Stimulated activated CD4-positive, alpha-beta T cell treated with anti-CD3 and anti-CD28 coated beads, Interleukin-15, amount 100 ng/mL, for 1 hour (primary cell): ENCODE measurements at places on chromosomes 7 and 10.

DNA sequence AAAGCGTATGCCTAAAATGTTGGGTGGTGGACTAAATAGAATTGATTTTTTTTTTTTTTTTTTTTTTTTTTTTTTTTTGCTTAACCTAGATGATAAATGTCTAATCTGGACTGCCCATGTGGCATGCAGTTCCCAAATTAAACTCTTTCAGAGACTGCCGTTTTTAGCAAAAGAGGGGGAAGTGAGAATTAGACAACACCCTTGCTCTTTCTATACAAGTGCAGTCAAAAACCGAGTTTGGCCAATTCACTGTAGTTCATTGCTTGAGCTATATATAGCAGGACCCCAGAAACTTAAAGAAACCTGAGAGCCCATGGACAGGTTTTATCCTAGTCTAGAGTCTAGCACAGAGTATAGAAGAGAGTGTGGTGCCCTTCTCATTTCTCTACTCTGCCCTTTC, 141.9 kb downstream of the GRM3 start:
- no peak for DNase-seq

DNA sequence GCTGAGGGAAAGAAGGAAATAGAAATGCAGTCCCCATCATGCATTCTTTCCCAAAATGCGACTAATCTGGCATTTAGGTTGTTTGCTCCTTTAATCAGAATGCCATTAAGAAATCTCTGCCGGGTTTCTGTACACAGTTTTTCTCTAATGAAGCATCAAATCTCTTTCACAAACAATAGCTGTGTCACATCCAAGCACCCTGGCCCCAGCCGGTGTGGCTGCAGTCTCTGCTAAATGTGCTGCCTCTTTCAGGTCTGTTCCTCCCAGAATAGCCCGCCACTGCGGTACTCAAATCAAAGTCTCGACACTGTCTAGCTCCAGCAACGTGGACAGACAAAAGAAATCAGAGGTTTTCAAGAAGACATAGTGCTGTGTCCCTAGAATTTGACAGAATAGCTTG, 343.8 kb downstream of the KCNMA1 start:
- DNase-seq, result no peak

GRCh38 chr7:11935905-11936304, 103.9 kb upstream of the THSD7A start:
- DNase-seq, result no peak

DNA sequence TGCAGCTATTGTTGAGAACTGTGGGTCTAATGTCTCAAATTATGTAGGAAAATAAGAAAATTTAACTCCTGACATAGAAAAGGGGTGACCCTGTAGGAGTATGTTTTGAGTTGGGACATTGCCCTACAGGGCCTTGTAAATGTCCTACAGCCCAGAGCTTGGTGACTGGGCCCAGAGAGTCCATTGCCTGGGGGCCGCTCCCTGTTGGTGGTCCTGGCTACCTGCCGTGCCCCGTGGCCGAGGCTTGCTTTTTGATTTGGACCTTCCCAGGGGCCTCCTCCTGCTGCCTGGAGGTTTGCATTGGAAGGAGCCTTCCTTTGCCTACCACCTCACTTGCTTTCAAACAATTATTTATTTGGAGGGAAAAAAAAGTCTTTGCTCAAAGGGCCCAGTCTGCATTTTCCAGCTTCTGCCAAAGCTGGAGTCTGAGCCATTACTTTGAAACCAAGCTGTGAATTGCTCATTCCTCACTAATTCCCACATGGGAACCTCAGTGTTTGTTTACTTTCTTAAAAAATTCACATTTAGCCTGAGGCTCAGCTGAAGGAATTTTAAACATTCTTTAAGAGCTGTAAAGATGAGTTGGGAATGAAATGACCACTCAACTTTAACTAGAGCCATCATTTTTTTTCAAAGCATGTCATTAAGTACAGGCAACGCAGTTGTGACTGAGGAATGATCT, 355.0 kb downstream of the GLRX3 start:
- DNase-seq, result no peak

GRCh38 chr7:140284062-140284461, 107.3 kb upstream of the KDM7A start:
- DNase-seq, result no peak

DNA sequence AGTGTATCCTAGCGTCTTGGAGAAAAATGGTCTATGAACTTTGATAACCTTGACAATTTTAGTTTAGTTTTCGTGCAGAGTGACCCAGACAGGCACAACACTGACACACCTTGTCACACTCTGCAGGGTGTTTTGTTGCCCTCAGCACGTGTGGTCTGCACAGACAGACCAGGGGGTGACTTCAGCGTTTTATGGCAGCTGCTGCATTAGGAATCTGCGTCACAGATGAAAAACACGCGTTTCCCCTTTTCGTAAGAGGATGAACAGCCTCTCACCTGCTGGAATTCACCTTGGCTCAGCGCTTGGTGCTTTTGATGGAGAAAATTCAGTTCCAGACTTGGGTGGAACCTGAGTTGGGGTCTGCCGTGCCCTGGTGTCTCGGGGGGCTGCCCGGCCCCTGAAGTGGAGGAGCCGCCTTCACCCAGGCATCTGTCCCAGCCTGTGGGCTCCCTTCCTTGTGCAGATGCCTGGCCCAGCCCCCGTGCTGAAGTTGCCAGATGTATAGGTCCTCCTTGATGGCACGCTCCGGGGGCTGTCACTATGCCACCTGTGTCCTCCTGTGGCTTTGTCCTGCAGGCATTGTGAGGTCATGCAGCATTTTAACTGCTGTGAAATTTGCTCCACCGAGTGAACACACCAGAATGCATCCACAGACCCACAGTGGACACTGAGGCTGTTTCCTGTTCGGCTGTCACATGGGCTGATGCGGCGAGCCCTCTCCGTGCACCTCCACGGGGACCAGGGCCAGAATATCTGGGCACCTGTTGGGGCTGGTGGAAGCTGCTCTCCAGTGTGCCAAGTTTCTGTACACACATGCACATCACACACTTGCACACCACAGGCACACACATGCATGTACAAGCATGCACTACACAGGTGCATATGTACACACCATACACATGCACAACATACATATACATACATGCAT, 18.3 kb downstream of the INPP5A start:
- DNase-seq, result no peak

GRCh38 chr10:68628576-68629127, 68.5 kb downstream of the TET1 start:
- DNase-seq, result no peak

DNA sequence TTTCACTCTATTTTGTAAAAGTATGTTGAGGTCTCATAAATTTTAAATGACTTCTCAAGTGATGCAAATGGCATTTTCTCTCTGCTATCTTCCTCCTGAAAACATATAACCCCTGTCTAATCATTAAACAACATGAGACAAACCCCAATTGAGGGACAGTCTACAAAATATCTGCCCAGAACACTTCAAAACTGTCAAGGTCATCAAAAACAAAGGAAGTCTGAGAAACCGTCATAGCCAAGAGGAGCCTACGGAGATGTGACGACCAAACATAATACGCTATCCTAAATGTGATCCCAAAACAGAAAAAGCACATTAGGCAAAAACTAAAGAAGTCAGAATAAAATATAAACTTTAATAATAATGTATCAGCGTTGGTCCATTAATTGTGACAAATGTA, 282.3 kb upstream of the SEMA3C start:
- no peak for DNase-seq

DNA sequence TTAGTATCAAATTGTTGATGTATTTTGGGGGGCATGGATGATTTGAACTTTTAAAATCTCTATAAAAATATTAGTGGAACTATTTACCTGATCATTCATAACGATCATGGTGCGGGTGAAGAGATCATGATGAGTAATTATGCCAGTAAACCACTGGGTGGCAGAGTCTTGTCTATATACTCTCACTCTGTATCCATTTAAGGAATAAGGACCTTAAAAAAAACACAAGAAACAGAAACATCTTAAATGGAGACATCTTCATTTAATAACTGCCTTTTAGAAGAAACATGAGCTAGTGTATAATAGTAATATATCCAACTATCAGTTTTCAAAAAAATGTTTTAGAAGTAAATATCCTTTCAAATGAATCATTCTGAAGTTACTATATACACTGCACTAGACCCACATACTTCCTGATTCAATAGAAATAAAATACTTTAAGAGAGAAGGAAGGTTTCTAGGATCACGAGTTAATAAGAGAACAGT, 84.0 kb downstream of the NRBF2 start:
- no peak for DNase-seq

GRCh38 chr10:110069502-110069982, 61.8 kb downstream of the ADD3 start:
- DNase-seq, result no peak

- DNase-seq, result no peak
Observed at GRCh38 chr10:50874723-50875122, 10.7 kb downstream of the A1CF start.

DNA sequence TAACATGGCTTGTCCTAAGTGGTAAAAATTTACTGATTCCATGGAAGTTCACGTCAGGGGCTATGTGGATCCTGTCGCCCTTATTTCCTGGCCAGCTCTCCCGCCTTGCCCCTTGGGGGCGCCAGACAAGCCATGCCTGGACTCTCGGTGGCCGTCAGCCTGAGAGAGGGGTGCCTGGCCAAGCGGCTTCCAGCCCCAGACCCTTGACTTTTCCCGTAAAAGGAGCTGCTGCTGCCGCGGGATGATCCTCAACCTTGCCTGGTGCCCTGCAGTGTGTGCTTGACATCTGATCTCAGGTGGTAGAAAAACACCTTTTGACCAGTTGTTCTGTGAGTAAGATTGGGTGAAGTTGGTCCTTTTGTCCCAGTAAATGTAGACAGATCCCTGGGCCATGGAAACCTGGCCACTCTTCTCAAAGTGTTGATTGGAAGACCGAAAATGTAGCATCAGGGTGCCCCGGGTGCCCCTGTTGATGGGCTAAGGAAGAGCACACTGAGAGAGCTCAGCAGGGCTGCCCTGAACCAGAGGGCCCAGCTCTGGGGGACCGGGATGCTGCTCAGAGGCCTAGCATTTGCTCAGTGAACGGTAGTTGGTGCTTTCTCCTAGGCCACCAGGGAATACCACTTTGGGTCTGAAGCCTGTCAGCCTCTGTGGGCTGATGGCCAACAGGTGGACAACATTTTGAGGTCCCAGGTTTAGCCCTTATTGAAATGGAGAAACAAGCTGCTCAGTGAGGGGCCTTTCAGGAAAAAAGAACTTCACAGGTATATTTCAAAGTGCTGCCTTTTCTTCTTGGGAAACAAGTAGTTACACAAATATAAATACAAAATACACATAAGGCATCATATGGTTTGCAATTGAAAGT, 162.5 kb downstream of the LRMDA start:
- no peak for DNase-seq

- DNase-seq, result no peak
Observed at GRCh38 chr10:85593226-85593772, 773.3 kb downstream of the GRID1 start.

DNA sequence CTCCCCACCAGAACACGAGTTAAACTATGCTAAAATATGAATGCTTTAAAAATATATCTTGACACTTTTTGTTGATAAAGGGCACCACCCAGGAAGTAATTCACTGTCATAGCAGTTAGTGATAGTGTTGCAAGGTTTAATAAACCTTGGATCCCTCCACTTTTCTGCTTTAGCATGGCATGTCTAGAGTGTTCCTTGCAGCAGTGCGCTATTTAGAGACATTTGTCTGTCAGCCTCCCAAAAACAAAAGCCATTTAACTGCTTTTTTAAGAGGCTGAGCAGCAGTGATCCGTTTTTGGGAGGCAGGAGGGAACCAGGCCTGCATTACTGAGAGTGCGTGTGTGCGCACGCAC, 69.6 kb upstream of the RAB11FIP2 start:
- no peak for DNase-seq

DNA sequence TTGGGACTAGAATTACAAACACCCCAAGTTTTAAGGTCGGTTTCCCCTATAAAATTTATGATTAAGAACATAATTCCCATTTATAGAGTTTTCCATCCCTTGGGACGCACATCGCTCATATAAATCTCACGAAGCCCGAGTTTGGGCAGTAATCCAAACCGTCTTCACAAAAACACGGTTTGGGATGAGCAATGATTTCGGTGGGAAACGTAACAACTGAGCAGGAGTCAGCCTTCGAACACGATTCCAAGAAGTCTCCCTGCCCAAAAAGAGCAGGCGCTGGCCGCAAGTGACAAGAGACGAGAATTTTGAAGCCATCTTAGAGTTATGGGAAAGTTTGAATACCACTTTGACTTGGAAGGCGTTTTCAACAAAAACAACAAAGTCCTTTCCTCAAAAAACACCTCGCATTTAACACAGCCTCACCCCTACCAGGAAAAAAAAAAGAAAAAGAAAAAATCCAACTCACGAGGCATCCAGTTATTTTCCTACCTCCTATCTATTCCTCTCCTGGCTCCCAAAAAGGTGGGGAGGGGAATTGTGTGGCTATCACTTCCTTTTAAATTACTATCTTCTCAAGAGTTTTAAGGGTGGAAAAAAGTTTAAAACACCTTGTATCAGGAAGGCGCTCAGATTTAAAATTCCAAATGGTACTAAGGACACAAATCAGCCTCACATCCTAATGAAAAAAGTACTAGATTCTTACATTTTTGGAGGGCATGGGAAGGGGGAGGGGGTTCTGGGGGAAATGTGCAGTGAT, 1.6 kb downstream of the SEPHS1 start:
- DNase-seq, result no peak

- DNase-seq, result no peak
Observed at GRCh38 chr10:88293073-88293472, 290.0 kb downstream of the RNLS start.

DNA sequence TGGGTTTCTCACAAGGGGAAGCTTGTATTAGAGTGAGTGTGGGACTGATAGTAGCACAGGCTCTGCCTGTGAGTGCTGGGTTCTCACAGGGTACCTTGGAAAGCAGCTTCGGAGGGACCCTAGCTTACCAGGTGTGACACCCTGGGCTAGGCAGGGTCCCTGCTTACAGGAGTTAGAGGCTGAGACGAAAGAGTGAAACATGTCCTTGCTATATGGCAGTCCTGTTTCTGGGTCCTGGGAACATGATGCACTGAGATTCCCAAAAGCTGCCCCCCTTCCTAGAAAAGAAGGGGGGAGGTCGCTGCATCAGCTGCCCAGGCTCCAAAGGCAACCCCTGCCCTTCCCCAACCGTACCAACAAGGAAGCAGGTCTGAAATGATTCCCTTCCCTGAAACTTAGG, 6.3 kb upstream of the ARHGAP22 start:
- DNase-seq, result no peak

DNA sequence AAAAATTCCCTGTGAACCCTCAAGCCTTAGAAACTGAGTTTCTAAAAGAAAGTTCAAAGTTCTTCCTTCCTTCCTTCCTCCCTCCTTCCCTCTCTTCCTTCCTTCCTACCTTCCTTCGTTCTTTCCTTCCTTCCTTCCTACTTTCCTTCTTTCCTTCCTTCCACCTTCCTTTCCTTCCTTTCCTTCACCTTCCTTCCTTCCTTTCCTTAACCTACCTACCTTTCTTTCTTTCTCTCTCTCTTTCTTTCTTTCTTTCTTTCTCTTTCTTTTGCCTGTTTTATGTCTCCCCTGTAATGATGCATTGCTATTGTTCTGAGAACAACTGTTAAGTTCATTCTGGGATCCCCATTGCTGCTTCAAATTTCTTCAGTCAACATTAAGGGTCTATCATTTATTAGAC, 551.1 kb downstream of the TFEC start:
- no peak for DNase-seq

DNA sequence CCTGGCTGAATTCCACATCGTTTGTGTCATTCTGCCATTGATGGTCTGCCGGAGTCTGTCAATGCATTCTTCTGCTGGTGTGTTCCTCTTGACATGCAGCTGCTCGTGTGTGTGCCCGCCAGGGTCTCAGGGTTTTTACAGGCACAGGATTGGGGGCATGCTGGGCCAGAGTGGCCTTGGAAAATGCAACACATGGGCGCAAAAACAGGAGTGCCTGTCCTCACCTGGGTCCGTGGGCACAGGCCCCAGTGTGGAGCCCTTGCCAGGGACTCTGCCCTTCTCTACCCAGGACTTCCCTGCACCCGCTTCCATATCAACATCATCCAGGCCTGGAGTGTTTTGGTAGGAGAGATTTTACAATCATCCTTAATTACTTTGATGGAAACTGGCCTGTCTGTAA, 340.7 kb downstream of the KIF20B start:
- DNase-seq, result no peak
